Activated T-helper 1 cell treated with anti-CD3 and anti-CD28 coated beads, Interleukin-12 subunit alpha, Interleukin-12 subunit beta, Interleukin-2, Interleukin-4 antibody, amounts not matched to agents 30 ng/mL and 10 ng/mL and 1 ng/mL, durations not matched to agents 14 hours and 24 hours and 36 hours (primary cell): ENCODE measurements at places on chromosomes 7 and 10.

DNA sequence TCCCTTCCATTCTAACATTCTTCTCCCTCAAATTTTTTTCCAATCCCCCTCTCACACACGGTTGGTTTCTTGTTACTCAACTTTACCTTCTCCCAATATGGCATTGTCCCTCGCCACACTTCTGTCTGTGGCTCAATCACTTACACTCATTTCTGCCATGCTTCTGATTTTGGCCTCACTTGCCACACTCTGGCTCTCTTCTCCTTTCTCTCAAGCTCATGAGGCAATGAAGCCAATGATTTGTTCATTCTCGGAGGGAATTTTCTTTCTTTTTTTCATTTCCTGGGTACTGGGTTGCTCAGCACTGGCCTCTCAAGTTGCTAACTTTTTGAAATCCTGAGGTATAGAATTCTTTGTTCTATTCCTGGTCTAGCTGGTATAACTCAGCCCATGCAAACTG, 4.0 kb upstream of the MYOZ1 start:
- DNase-seq, result no peak

- DNase-seq, result no peak
Measured at GRCh38 chr7:84801396-84801795, 385.5 kb downstream of the SEMA3D start.

- no peak for DNase-seq
Measured at GRCh38 chr7:90877201-90877600, 281.1 kb downstream of the CDK14 start.

DNA sequence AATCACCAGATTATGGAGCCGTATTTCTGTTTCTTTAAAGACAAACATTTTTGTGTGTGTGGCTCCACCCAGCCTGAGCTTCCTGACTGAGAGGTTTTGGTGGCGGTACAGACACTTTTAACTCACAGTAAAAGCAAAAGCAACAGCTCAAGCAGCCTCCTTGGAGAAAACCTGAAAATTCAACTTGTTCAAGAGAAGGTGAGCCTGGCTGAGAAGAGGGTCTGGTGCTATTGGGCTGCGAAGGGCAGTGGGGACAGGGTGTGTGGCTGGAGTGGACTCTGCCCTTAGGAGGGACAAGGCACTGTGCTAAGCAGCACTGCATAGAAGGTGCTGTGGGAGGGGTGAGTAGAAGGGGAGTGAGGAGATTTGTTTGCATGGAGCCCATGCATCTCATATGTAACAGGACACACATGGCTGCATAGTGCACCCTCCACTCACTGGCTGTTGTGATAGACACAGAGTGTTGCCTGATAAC, at the start of gene GIMAP7:
Gene GIMAP7, plus strand, starts transcription at position 125 of the 475 bp plus-strand sequence. CDS start 5,103 bp downstream, outside the sequence.
- peak; percentile 68 for DNase-seq

GRCh38 chr10:5545778-5546710, 21.3 kb downstream of the CALML3 start:
- DNase-seq, result no peak

- no peak for DNase-seq
Measured at GRCh38 chr10:69749178-69750010, 52.3 kb upstream of the COL13A1 start.

- DNase-seq, result no peak
Measured at GRCh38 chr7:74038194-74038961, 10.4 kb downstream of the ELN start.

DNA sequence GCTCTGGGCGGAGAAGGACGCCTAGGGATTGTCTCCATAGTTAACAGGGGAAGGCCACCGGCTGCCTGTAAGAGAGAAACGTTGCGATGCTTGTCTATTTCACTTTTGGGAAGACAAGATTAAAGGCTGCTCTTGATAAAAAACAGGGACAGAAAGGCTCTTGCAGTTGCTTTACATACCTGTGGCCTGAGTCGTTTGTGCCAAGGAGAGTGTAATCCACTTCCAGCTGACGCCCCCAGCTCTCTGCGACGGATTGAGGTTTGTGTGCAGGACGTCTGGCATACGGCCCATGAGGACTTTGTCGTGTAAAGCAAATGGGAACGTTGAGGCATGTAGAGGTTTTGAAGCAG, 1.1 kb downstream of the MAP3K8 start:
- DNase-seq, result no peak

GRCh38 chr7:37988721-37989650, 68.5 kb downstream of the EPDR1 start:
- DNase-seq, result no peak

DNA sequence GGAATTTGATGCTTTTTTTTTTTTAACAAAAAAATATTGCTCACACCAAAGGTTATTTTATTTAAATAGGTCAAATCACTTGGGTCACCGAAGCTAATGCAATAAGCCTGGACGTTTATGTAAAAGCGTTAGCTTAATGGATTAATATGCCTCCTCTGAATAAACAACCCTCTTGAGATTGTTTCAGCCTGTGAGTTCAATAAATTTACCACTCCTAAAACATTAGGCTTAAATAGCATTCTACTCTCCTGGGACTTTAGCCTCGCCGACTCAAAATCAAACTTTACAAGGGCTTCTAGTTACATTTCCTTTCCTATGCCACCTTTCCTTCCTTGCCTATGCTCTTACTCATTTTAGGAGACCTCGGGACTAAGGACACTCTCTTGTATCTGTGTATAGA, 79.3 kb downstream of the DNAJB9 start:
- DNase-seq, result no peak

DNA sequence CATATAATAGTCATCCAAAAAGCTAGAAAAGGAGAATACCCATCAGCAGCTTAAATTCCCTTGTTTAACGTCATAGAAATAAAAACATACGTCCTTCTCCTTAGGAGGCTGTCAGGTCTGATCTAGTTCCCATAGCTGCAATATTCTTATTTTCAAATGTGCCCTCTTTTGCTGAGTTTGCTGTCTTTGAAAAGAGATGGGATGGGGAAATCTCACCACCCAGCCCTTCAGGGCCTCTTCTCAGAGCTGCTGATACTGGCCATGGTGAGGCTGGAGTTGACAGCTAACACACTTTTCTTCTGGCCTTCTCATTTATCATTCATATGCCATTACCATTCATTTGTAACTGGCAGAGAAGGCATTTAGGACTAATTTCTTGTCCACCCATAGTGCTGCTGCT, 5.1 kb upstream of the PCGF5 start:
- no peak for DNase-seq

GRCh38 chr7:151439855-151440798, at the start of gene CRYGN:
Gene CRYGN, minus strand, starts transcription at chr7:151440141. Its CDS starts 224 bp downstream, at chr7:151439917.
- no peak for DNase-seq

- DNase-seq, result no peak
Measured at GRCh38 chr7:137458399-137458798, 114.9 kb upstream of the PTN start.

DNA sequence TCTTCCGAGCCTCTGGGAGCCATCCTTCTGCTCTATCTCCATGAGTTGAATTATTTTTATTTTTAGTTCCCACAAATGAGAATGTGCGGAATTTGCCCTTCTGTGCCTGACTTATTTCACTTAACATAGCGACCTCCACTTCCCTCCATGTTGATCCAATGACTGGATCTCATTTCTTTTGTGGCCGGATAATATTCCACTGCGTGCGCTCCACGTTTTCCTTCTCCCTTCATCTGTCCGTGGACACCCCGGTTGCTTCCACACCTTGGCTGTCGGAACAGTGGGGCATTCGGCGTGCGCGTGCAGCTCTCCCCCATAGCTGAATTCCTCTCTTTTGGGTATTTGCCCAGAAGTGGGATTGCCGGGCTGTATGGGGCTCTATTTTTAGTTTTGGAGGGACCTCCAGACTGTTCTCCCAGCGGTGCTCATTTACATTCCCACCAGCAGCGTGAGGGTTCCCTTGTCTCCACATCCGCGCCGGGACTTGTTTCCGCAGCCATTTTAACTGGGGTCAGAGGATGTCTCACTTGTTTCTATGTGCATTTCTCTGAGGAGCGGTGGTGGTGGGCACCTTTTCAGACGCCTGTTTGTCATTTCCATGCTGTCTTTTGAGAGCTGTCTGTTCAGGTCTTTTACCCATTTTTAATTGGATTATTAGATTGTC, 51.0 kb upstream of the SUN1 start:
- no peak for DNase-seq

- no peak for DNase-seq
Measured at GRCh38 chr10:67075491-67075971, 149.7 kb downstream of the LRRTM3 start.

DNA sequence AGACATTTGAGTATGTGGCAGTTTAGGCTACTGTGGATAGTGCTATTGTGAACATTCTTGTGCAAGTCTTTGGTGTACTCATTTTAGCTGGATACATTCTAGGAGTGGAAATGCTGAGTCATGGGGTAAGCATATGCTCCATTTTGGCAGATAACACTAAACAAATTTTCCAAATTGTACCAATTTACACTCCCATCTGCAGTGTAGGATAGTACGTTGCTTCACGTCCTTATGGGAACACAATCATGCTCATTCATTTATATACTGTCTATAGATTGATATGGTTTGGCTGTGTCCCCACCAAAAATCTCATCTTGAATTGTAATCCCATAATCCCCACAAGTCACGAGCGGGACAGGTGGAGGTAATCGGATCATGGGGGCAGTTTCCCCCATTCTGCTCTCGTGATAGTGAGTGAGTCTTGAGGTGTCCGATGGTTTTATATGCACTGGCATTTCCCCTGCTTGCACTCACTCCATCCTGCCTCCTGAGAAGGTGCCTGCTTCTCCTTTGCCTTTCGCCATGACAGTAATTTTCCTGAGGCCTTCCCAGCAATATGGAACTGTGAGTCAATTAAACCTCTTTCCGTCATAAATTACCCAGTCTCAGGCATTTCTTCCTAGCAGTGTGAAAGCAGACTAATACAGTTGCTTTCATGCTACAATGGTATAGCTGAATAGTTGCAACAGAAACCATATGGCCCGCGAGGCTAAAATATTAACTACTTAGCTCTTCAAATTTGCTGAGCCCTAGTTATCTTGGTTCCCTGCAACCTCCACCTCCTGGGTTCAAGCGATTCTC, 25.6 kb downstream of the RNF216 start:
- DNase-seq, result no peak

DNA sequence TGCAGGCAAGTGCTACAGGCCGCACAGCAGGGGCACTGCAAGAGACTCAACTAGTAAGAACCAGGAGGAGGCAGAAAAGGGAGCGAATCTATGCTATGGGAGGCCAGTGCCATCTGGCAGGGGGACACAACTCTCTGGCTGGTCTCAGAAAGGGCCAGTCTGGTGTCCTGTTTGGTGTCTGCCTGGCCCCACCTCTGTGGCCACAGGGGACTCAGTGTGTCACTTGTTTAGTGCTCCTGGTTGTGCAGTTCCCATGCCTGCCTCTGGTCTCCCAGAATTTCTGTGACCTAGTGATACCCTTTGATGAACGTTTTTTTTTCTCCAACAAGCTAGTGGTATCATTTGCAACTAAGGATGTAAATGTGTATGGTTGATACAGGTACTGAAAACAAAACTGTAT, 59.2 kb upstream of the JCAD start:
- DNase-seq, result no peak

- no peak for DNase-seq
Measured at GRCh38 chr7:27513885-27514284, 148.8 kb downstream of the HIBADH start.

GRCh38 chr10:54622017-54622416, 179.0 kb downstream of the PCDH15 start:
- no peak for DNase-seq

DNA sequence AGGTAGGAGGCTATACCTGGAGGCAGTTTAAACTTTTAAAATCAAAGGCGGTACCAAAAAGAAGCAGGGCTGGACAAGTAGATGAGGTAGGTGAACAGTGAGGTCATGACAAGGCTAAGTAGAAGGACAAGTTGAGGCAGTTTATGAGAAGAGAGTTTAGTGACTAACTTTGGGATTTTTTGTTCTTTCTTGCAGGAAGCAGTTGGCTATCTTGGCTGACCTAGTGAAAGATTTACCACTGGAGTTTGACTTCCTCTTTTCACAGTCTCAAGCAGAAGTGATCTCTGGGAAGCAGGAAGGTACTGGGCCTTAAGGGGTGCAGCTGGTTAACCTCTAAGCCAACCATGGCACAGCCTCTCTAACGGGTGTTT, 26.3 kb downstream of the ENTPD7 start:
- DNase-seq, result no peak

DNA sequence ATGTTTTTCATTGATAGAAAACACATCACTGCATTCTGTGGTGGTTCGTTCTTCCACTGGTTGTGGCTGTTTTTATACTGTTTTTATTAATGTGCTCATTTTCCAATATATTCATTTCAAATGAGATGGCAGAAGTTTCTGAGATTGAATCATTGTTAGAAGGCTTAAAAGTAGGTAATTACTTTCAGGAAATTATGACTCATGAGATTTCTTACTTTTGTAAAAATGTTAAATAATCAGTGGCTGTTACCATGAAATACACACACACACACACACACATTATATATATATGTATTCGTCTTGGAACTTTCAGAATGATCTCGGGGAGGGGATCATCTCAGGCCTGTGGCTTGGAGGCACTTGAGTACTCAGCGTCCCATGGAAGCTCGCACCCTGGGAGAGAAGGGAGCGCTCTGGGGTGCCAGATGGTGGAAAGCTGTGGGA, 66.1 kb downstream of the ZMYND11 start:
- no peak for DNase-seq

DNA sequence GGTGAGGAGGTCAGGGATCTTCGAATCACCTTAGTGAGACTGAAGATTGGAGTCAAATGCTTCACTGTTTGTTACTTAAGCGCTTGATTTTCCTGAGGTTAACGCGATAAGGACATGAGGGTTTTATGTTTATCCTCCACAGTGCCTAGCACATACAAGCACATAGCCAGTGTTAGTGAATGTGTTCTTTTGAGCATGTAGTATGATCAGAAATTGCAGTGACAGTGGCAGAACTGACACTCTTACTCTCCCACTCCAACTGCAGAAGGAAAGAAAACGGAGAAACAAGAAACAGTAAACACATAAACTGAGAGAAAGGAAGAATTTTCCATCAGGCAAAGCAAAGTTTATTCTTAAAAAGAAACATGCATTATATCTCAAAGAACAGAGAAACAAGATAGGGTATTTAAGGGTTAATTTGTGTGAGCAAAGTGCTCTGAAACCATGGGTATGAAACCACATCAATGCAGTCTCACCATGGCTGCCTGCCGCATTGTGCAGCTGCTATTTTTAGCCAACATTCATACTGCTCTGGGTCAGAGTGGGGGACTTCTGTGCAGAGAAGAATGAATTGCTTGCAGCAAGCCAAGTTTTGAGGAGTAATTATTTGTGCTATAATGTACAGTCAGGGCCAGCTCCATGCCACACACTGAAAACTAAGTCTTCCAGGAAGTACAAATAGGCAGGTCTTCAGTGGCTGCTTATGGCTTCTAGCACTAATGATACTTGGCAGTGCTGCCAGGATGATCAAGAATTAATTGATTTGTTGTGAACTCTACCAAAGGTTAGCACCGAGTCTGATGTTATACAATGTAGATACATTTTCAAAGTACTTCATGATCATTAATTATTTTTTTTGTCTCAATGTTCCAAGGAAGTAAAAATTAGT, 152.0 kb downstream of the MACC1 start:
- no peak for DNase-seq

- no peak for DNase-seq
Measured at GRCh38 chr7:108455998-108456677, at the start of gene NRCAM. Gene NRCAM, minus strand, starts transcription at chr7:108456436. Its CDS starts 216,372 bp downstream, at chr7:108240064.
